ENCODE measurements at places on chromosomes 13 and 19.

DNA sequence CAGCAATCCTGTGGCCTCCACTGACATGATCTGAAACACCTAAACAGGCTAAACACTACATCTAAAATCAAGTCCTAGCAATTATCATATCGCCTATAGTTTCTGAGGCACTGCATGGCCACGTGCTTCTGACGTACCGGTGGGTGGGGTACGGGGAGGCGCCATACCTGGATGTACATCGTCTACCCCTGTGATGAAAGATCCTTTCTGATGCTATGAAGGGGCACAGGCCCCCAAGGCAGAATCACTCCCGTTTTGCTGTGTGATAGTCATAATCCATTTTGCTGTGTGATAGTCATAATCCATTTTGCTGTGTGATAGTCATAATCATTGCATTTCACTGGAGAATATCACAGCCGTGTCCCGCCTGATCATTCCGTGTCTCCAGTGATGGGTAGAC, 118.7 kb upstream of the SOX1 start:
- no peak for DNase-seq

- no peak for DNase-seq
Observed at GRCh38 chr13:35512271-35512920, 35.9 kb upstream of the MAB21L1 start.

DNA sequence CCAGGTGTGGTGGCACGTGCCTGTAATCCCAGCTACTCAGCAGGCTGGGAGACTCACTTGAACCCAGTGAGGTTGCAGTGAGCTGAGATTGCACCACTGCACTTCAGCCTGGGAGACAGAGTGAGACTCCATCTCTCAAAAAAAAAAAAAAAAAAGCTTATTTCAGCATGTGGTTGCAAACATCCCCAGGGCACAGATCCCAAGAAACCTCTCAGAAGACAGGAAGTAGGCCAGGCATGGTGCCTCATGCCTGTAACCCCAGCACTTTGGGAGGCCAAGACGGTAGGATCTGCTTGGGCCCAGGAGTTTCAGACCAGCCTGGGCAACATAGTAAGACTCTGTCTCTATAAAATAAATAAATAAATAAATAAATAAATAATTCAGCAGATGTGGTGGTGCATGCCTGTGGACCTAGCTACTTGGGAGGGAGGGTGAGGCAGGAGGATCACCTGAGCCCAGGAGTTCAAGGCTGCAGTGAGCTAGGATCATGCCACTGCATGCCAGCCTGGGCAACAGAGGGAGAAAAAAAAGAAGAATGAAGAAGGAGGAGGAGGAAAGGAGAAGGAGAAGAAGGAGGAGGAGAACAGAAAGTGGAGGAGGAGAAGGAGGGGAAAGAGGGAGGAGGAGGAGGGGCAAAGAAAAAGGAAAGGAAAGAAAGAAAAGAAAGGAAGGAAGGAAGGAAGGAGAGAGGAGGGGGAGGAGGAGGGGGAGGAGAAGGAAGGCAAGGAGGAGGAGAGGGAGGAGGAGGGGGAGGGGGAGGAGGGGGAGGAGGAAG, 4.3 kb upstream of the LRRC8E start:
- no peak for DNase-seq

- DNase-seq, result no peak
Observed at GRCh38 chr19:34732612-34733211, 1.3 kb upstream of the ZNF181 start.

- no peak for DNase-seq
Observed at GRCh38 chr13:41434831-41435520, 22.4 kb upstream of the RGCC start.

- no peak for DNase-seq
Observed at GRCh38 chr19:22335716-22336115, 49.5 kb downstream of the ZNF729 start.

DNA sequence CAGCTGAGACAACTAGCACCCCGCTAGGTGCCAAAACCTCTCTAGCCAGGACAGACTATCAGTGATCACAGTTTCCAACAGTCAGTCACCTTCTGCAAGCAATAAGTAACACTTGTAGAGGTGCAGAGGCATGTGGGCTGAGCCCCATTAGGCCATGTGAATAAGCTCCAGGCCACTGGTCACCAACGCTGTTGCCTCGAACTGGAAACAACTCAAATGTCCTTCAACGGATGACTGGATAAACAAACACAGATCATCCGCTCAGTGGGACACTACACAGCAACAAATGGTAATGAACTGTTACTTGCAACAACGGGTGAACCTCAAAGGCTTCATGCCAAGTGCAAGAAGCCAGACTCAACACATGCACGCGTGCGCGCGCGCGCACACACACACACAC, 27.5 kb upstream of the TMEM160 start:
- no peak for DNase-seq

DNA sequence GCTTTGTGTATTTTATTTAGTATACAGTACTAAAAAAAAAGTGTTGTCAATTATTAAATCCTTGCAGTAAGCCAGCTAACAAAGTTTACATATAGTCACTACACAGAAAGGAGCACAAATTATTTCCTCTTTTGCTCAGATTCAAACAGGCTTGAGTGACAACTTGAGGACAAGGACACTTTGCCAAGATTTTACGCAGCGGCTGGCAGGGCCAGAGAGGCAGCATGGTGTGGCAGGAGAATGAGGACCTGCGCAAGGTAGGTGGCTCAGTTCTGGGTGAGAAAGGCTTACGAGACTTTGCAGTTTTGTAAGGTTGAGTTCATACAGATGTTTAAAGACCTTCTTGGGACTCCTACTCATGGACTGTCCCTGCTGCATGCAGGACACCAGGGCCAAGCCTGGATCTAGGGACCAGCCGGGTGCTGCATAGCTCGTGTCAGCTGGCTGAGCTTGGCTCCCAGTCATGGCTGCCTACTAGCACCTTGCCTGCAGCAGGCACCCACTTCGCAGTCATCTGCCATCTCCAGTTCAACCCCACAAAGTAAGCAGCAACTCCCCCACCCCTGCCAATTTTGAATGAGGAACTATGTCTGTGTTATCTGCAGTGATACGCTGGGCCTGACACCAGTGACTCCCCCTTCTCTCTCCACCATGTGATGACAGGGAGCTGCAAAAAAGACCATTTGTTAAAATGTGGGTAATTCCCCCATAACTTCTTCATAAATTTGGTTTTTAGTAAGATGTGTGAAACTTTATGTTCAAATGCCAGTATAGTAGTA, 3.7 kb upstream of the TUBA3C start:
- no peak for DNase-seq

DNA sequence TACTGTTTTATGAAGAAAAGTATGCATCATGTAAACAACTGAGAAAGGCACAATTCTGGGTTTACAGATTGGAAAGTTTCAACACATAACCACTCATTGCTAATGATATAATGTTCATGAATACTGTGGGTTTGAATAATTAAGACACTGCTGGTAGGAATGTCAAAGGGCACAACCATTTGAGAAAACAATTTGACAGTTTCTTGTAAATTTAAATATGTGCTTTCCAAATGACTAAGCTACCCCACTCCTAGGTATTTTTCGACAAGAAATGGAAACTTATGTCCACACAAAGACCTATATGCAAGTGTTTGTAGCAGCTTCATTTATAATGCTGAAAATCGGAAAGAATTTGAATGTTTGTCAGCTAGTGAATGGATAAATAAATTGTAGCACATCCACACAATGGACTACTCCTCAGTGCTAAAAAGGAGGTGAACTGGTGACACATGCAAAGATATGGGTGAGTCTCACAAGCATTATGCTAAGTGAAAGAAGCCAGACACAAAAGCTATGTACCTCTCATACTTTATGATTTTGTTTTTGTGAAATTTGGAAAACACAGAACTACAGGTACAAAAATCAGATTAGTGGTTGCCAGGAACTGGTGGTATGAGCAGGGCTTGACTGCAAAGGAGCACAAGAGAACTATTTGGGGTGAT, 44.8 kb upstream of the FLT1 start:
- no peak for DNase-seq

- no peak for DNase-seq
Observed at GRCh38 chr19:32661318-32661717, 13.7 kb downstream of the ANKRD27 start.

- DNase-seq, result no peak
Observed at GRCh38 chr19:49415102-49415809, 8.0 kb downstream of the PTH2 start.

- no peak for DNase-seq
Observed at GRCh38 chr13:100089465-100090032, 656 bp downstream of the PCCA start.

DNA sequence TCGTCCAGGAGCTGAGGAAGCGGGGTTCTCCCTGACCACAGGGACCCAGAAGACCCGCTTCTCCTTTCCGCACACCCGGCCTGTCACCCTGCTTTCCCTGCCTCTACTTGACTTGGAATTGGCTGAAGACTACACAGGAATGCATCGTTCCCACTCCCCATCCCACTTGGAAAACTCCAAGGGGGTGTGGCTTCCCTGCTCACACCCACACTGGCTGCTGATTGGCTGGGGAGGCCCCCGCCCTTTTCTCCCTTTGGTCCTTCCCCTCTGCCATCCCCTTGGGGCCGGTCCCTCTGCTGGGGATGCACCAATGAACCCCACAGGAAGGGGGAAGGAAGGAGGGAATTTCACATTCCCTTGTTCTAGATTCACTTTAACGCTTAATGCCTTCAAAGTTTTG, 18.9 kb downstream of the VASP start:
- no peak for DNase-seq

- no peak for DNase-seq
Observed at GRCh38 chr13:59229861-59230260, 933.9 kb downstream of the DIAPH3 start.

- DNase-seq, result peak; percentile 21
Observed at GRCh38 chr13:38348861-38349389, 726 bp upstream of the UFM1 start.

- DNase-seq, result no peak
Observed at GRCh38 chr13:75442736-75443234, 39.2 kb downstream of the TBC1D4 start.

DNA sequence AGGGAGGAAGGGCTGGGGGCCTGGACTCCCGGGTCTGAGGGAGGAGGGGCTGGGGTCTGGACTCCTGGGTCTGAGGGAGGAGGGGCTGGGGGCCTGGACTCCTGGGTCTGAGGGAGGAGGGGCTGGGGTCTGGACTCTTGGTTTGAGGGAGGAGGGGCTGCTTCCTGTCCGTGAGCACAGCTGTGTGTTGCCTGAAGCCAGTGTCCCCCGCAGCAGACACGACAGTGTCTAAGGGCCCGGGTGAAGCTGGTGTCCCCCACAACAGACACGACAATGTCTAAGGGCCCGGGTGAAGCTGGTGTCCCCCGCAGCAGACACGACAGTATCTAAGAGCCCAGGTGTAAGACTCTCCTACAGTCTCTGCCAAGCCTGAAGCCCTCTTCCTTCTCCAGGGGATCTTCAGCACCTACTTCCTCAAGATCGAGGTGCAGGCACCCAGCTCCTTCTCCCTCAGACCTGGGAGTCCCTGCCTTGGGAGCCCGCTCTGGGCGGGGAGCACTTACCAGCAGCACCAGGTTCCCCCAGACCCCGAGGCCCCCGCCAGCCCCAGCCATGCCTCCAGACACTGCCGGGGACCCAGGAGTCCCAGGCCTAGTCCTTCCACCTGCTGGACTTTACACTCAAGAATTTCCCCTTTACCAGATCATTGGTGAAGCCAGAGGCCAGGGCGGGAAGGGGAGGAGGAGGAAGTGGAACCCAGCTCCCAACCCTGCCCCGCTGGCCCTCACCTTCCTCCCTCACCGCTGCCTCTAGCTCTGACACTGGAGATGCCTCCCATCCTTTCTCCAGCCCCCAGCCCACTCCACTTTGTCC, at the start of gene PTPRH:
TSS of gene PTPRH (minus strand) at position 622 of the 813 bp plus-strand sequence. CDS start at position 554, 68 bp downstream.
- DNase-seq, result no peak

DNA sequence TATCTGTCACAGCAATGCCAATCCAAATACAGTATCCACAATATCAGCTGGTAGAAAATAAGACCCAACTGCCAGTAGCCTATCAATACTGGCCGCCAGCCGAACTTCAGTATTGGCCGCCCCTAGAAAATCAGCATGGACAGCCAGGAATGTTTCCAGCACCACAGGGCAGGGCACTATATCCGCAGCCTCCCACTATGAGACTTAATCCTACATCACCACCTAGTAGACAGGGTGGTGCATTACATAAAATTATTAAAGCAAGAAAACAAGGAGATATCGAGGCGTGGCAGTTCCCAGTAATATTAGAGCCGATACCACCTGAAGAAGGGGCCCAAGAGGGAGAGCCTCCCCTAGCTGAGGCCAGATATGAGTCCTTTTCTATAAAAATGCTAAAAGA, 111.3 kb downstream of the ZNF486 start:
- no peak for DNase-seq

DNA sequence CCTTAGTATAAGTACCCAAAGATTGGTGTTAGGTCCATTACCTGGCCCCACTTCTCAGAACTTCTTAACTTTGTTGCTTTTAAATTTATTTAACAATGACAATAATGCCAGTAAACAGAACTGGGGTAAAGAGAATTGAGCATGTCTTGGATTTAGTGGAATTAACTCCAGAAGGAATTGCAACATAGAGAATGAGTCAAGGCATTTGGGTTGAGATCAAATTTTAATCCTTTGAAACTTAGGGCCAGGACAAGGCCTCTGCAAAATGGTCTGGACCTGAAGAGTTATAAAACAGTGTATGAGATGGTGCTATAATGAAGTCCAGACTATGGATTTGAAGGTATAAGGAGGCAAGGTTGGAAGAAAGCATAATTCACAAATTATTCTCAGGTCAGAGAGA, 1030.4 kb downstream of the SLITRK5 start:
- no peak for DNase-seq

DNA sequence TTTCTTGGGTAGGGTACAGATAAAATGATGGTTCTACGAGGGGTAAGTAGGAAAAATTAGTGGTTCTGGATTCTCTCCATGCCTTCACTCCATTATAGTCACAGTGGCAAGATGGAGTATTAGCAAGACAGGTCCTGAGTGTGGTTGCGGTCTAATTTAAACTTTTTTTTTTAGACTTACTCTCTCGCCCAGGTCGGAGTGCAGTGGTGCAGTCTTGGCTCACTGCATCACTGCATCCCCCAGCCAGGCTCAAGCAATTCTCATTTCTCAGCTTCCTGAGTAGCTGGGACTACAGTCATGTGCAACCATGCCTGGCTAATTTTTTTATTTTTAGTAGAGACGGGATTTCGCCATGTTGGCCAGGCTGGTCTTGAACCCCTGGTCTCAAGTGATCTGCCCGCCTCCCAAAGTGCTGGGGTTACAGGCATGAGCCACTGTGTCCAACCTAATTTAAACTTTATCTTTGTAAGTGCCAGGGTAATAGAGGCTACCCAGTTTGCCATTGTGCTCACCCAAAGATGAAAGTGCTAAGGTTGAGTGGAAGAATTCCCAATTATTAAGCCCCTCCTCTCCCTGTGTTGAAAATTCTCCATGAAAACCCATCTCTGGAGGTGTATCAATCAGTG, 135.6 kb downstream of the TM9SF2 start:
- no peak for DNase-seq

- no peak for DNase-seq
Observed at GRCh38 chr13:51479199-51479523, 26.3 kb upstream of the INTS6 start.

- DNase-seq, result no peak
Observed at GRCh38 chr13:47678201-47678968, 322.7 kb downstream of the SUCLA2 start.

All from stimulated activated CD4-positive, alpha-beta T cell treated with anti-CD3 and anti-CD28 coated beads, Interleukin-1b, Interleukin-23, amount 100 ng/mL, for 48 hours (primary cell).